T follicular helper cell (primary cell): ENCODE measurements at places on chromosomes 2 and 18.

- no peak for DNase-seq
Measured at GRCh38 chr2:37466533-37467222, 122.2 kb downstream of the QPCT start.

GRCh38 chr2:10449486-10449831 is 1.3 kb upstream of the ODC1 start:
- DNase-seq: no peak

- DNase-seq: no peak
Measured at GRCh38 chr2:124395961-124396360, 370.9 kb downstream of the CNTNAP5 start.

DNA sequence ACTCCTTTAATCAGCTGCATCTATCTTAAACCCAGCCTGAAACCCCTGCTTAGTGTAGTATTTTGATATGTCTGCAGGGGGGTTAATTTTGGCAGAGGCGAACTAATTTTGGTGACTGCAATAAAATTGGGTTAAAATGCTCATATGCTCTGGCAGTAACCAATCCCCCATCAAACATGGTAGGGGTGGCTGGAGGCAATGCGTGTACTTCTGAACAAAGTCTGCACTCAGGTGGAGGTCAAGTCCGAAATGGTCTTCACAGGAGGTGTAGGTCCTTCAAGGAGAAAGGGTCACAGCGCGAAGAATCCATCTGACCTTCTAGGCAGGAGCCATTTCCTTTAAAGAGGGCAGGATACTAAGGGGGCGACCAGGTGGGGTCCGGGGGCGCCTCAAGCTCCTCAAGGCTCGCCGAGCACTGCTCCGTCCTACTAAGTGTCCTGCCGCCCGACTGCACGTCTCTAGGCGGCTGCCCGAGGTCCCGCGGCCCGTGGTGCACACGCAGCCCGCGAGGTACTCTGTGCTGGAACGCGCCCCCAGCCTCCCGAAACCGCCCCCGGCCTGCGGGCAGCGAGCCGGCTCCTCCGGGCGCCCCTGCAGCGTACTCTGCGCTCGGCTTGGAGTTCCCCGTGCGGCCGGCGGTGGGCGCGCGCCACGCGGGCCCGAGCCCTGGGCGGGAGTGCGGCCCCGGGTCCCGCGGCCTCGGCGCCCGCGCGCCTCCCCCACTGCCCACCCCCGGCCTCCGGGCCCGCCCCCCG is 1.7 kb upstream of the LDLRAD4 start:
- DNase-seq: peak; percentile 26

GRCh38 chr2:184304006-184304405 is 294.3 kb upstream of the ZNF804A start:
- no peak for DNase-seq

DNA sequence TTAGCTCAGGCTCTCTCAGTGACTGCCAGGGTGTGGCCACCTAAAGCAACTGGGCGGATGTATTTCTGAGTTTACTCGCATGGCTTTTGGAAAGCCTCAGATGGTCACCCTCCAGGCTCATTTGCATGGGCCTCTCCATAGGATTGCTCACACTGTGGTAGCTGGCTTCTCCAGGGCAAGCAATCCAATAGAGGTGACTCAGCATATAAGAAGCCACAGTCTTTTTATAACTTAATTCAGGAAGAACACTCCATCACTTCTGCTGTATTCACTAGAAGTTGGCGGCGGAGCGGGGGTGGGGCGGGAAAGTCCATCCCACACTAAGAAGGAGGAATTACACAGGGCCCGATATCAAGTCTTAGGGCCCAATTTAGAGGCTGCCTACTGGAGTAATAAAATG is 3.6 kb upstream of the DOK6 start:
- no peak for DNase-seq

DNA sequence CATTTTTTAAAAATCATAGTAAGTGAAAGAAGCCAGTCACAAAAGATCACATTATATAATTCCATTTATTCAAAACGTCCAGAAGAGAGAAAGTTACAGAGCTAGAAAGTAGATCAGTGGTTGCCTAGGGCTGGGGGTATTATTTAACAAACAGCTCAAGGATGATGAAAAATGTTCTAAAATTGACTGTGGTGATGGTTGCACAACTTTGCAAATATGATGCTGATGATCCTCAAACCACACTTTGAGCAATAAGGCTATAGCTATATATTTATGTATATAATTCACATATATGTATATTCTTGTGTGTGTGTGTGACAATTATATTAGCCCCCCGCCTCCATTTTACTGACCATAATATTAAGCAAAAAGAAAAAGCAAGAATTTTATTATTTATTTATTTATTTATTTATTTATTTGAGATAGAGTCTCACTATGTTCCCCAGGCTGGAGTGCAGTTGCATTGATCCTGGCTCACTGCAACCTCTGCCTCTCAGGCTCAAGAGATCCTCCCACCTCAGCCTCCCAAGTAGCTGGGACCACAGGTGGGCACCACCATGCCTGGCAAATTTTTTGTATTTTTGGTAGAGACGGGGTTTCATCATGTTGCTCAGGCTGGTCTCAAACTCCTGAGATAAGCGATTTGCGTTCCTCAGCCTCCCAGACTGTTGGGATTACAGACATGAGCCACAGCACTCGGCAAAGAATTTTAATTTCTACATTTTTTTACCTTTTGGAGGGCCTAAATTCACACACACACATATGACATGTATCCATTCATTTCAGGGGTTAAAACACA is 1.9 kb downstream of the WDR12 start:
- no peak for DNase-seq

- no peak for DNase-seq
Measured at GRCh38 chr2:242015108-242016065, 145.9 kb downstream of the RTP5 start.

- DNase-seq: no peak
Measured at GRCh38 chr2:121429927-121430520, 100.7 kb upstream of the RNU4ATAC start.

DNA sequence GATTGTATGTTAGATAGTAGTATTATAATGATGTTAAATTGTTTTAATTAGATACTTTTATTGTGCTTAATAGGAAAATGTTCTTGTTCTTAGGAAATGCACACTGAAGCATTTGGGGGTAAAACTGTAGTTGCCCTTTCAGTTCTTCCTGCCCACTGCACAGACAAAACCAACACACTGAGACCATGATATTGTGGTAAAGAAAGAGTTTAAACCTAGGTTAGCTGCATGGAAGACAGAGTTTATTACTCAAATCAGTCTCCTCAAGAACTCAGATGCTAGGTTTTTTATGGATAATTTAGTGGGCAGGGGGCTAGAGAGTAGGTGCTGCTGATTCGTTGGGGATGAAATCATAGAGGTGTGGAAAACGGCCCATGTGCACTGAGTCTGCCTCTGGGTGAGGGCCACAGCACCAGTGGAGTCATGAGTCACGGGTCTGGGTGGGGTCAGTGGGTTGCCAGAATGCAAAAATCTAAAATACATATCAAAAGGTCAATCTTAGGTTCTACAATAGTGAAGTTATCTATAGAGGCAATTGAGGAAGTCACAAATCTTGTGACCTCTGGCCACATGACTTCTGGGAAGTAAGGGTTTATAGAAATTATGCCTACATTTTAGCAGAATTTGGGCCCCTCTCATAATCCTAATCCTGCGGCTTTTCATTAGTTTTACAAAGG is 283.4 kb upstream of the FBXO11 start:
- DNase-seq: no peak

- DNase-seq: no peak
Measured at GRCh38 chr2:234033174-234033573, 17.3 kb upstream of the SPP2 start.

DNA sequence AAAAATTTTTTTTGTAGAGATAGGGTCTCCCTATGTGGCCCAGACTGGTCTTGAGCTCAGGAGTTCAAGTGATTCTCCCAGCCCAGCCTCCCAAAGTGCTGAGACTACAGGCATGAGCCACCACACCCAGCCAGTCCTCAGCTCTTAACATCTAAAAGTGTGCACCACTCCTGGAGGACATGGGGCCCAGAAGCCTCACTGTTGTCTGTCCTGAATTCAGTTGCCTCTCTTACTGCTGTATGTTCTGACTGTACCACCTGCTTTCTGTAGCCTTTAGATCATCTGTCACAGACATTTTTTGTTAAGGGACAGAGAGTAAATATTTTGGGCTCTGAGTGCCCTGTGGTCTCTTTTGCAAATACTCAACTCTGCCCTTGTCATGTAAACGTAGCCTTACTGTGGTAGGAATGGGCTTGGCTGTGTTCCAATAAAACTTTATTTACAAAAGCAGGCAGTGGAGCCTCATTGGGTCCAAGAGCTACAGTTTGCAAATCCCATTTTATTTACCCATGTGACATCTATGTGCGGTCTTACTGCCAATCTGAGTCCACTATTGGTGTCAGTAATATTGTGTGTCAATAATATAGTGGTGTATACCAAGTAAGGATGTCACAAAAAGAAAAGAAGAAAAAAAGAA is 38.1 kb downstream of the TMEM37 start:
- no peak for DNase-seq

GRCh38 chr2:236415684-236416444 is 151.7 kb upstream of the ASB18 start:
- DNase-seq: no peak

DNA sequence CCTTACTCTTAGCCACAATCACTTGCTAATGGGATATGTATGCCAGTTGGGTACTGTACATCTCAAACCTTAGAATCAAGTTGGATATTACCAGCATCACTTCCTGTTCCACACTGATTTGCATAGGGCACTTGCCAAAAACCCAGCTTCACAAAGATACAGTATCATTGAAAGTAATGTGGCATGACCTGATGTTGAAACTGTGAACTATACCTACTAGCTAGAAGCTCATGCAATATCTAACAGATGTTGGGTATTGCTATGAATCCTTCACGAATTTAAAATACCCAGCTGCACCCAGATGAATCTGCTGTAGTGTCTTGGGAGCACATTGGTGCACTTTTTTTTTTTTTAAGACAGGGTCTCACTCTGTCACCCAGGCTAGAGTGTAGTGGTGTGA is 6.5 kb upstream of the STAMBP start:
- DNase-seq: no peak

GRCh38 chr2:121254748-121255147 is 30.3 kb downstream of the TFCP2L1 start:
- no peak for DNase-seq

- no peak for DNase-seq
Measured at GRCh38 chr2:62462211-62462610, 43.8 kb downstream of the TMEM17 start.

DNA sequence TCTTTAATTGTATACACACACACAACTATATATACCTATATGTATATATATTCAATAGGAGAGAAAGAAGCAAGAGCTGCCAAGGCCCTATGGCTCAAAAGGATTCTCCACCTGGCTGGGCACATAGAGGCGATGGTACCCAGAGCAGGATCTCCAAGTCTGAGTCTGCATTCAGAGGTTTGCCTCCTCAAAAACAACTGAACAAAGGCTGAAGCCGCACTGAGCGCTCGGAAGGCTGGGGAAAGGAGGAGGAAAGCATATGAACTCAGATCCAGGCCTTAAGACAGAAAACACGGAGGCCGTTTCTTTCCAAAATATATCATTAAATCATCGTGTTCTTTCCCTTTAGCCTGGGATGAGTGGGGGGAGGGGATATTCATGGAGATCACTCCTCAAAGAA is 3.6 kb downstream of the HOXD12 start:
- DNase-seq: no peak

GRCh38 chr2:157874997-157875640 is 1.0 kb downstream of the ACVR1 start:
- no peak for DNase-seq

DNA sequence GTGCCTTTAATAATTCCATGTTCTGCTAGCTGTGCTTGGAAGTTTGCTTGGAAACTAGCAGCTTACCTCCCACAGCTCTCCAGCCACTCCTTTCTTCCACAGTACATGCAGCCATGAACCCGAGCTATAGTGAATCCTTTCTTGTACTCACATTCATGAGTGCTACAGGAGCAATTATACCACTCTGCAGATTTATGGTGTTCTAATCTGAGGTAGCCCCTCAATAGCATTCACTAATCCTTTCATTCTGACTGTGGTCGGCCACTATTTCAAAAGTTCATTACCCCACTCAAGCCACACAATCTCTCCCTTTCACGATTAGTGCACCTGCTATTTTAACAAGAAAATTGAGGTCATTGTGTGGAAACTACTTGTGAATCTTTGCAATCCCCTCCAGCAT is 53.2 kb downstream of the CSRNP3 start:
- no peak for DNase-seq

GRCh38 chr2:150686391-150686790 is 198.9 kb upstream of the RND3 start:
- no peak for DNase-seq

DNA sequence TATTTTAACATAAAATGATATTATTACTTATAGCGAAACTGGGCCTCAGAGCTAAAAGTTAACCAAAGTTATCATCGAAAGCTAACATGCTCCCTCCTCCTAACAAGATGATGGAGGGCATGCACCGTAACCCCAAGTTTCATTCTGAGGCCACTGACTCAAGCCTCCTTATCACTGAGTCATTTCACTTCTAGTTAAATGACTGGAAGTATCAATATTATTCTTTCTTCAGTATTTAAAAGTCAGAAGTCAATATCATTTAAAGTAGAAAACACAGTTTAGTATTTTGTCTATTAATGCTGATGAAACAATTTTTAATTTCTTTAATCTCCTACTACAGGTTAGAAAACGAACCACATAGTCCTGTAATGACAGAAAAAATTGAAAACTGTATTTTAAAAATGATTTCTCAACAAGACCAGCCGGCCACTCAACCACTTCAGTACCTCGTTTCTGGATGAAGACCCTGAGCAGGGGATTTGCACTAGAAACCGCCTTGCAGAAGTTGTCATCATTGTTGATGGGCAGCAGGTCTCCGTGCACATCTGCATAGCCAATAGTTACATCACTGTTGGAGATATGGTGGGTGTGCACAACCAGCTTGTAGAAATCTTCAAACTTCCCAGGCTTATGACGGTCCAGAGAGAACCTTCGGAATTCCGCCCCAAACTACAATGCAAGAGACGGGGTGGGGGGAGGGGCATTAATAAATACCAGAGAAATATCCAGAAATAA is 44.9 kb downstream of the PARD6G start:
- no peak for DNase-seq

GRCh38 chr2:39306626-39307025 is 62.9 kb upstream of the CDKL4 start:
- DNase-seq: no peak

- DNase-seq: no peak
Measured at GRCh38 chr2:220071696-220072095, 444.3 kb downstream of the SLC4A3 start.

DNA sequence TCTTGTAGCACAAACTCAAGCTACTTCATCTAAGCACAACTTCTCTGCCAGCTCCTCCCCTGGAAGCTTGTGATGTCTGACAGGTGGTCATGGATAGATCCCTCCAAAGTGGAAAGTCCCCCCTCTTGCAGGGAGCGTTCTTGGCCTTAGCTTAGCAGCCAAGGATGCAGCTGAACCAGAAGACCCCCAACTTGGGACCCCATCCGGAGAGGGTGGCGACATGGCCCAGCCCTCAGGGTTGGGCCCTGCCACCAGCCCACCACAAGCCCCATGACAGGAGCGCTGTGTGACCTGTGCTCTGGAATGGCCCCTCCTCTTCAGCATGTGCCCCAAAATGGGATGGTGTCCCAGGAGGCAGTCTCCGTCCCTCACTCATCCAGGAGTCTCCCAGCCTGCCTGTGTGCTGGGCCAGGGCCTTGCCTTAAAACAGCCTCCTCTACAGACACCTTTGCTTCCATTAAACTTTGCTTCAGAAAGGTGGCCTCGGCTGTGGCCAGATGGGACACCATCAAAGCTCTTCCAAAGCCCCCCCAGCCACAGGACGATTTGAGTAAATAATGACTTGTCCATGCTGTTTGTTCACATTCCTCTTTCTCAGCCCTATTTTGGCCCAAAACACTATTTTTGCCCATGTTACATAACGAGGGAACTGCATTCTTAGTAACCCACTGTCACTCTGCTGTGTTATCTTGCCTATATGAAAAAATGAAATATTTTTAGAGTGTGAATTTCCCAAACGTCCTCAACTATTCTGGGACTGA is 122.1 kb downstream of the RAB3GAP1 start:
- no peak for DNase-seq
